Posterior cingulate gyrus (tissue), 11 donors: ENCODE measurements at places on chromosomes 6 and 20.

GRCh38 chr6:14883921-14884320 lies 361.9 kb upstream of the JARID2 start:
- DNase-seq = no peak

DNA sequence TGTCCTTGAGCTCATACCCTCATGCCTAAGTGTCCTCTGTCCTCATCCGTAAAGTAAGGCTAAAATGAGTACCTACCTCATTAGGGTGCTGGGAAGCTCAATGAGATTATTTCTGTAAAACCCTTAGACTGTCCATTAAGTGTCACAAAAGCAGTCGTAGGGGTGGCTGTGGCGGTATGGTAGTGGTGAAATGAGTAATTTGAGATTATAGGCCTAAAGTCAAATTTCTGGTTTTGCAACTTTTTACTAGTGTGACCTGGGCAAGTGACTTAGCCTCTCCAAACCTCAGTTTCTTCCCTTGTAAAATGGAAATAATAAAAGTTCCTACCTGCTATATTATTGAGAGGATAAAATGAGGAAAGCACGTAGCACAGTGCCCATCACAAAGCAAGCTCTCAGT lies 148.2 kb upstream of the AKAP12 start:
- DNase-seq = no peak

DNA sequence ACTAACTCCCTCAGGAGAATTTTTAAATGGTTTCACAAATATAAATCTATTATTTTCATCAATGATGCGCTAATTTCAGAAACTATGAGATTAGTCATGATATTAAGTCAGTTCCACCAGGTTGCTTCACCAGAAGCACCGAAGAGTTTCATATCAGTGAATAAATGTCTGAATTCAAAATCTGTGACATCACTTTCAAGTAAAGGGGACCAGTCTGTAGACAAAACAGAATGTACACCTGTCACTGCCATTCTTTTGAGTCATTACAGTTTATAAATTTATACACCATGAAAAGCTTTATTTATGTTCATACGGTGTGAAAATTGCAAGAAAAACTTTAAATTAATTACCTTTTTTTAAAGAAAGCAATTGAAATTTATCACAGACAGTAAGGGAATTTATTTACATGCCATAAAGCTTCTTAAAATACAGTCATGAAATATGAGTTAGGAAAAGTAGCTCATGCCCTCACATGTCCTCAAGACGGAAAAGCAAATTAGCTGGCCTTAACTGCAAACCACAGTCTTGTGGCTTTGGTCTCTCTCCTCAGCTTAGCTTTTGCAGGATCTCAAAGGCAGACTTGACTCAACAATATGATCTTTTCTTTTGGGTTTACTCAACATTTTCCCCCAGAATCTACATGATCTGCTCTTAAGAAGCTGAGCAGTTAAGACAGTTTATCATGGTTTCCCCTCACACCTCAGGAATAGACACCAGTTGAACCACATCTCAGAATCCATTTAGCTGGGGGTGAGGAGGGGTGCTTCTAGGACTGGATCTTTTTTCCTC lies 177.7 kb upstream of the MCHR2 start:
- DNase-seq = no peak

GRCh38 chr6:41508479-41508878 lies 37.7 kb upstream of the FOXP4 start:
- no peak for DNase-seq

DNA sequence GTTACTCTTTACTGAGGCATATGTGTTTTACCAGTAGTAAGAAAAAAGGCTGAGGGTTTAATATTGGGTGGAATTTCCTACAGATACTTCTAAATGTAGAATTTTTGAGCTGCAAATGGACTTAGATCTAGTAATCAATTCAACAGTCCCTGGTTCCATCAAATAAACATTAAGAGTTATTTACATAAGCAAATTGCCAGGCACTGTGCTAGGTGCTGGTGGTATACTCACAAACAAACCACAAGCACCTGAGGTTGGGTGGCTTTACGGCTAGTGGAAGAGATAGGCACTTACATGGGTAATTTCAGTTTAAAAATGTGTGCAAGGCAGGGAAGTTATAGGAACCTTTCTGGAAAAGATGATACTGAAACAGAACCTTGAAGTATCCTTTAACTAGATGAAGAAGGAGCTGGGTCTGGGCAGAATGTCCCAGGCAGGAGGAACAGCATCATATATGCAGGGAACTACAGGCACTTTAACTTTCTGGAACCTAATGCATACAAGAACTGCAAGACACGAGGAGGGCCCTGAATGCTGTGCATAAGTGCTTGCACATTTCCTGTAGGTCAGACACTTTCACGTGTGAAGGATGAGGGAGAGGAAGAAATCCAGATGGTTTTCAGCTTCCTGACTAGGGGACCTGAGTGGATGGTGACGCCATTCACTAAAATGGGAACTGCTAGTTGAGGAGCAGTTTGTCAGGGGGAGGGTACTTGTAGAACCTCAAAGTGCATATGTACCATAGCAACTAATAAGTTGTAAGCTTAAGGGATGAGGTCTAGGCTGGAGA lies 4.5 kb downstream of the CCN6 start:
- no peak for DNase-seq

- no peak for DNase-seq
Observed at GRCh38 chr20:22576273-22576672, 8.1 kb downstream of the FOXA2 start.

- no peak for DNase-seq
Observed at GRCh38 chr6:144415014-144415413, 129.9 kb downstream of the UTRN start.

- no peak for DNase-seq
Observed at GRCh38 chr6:99092461-99092860, 144.7 kb upstream of the FBXL4 start.

DNA sequence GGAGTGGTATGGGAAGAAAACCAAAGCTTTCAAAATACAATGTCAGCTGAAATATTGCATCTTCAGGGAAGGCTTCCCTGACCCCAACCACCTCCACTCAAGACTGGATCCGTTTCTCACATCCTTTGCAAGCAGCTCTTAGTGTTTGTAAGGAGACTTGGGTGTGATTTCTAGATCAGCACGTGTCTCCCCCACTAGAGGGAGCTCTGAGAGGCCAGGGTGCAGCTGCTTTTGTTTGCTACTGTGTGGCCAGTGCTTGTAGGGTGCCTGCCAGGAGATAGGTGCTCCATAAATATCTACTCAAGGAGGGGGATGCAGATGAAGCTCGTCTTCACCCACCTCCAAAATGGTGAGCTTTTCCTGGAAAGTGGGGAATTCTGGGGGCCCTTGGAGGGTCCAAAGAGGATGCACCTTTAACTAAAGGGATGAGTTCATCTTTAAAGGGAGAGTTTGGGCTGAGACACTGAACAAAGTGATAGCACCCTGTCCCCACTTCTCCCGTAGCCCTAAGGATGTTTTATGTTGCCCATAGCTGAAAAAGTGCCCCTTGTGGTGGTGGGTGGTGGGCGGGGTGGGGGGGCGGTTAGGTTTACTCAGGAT lies 52.6 kb upstream of the MAFB start:
- DNase-seq = no peak

DNA sequence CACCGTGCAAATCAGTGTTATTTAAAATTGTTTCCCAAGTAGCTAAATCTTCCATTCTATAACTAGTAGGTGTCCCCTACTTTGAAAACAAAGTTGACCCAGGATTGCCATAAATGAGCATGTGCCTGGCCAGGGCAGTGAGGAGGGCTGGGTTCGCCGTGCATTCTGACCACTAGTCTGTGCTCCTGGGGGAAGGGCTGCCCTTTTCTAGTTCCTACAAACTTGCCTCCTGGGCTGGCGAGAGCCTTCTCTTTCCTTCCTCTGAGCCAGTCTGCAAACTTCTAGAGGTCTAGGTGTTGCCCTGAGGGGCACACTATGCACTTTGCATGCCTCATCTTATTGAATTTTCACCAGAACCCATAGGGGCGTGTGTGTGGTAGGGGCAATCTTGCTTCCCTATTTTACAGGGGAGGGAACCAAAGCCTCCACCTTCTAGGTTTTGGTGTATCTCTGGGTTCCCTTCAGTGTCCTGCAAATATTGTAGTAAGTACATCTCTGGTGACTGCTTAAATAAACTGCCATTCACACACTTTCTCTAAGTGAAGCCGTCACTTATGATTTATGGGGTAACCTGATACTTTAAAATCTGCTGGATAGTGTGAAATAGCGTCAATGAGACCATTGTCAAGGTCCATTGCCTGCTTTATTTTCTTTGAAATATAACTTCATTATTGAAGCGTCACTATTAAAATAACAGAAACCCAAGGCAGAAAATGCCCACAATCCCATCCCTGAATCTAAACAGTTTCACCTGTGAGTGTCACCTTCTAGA lies 42.2 kb downstream of the CDH26 start:
- DNase-seq = no peak

DNA sequence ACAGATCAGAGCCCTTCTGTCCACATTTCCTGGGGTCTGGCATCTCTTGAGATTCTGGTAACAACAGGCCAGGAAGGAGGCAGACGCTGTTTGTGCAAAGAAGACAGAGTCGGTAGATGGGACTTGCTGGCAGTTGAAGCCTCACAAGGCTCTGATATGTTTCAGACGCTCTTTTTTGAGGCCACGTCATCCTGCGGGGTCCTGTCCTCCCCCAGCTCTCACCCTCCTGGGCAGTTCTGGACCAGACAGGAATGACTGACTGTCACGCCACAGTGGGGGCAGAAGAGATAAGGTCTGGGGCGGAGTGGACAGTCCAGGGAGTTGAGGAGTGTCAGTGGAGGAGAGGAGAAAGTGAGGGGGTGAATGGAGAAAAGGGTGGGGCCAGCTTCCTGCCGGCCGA lies 87.1 kb upstream of the SULF2 start:
- DNase-seq = no peak

DNA sequence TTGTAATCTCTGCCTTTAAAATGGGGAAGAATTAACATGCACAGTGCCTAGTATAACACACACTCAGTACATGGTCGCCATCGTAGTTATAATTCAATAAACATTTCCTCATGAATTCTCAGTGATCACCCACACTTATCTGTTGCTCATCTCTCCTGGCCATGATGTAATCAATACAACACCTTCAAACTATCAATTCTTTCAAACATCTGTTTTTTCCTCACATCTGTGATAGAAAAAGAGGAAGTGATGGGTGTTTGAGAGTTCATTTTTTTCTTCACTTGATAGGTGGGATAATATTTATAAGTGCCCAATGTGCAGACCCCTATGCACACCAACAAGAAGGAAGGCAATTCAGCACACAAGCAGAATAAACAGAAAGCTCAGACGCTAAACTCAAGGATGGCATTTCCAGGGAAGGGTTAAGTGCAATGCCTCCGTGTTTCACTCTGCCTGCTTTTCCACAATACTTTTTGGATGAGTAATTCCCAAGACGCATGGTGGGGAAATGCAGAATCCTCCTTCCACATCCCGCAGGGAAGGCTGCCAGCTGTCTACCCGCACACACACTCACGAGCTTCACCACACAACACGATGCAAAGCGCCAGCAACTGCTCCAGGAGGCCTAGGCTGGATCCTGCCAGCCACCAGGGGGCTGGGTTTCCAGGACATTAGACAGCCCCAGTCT lies 100.3 kb downstream of the GMPR start:
- DNase-seq = peak; percentile 70

DNA sequence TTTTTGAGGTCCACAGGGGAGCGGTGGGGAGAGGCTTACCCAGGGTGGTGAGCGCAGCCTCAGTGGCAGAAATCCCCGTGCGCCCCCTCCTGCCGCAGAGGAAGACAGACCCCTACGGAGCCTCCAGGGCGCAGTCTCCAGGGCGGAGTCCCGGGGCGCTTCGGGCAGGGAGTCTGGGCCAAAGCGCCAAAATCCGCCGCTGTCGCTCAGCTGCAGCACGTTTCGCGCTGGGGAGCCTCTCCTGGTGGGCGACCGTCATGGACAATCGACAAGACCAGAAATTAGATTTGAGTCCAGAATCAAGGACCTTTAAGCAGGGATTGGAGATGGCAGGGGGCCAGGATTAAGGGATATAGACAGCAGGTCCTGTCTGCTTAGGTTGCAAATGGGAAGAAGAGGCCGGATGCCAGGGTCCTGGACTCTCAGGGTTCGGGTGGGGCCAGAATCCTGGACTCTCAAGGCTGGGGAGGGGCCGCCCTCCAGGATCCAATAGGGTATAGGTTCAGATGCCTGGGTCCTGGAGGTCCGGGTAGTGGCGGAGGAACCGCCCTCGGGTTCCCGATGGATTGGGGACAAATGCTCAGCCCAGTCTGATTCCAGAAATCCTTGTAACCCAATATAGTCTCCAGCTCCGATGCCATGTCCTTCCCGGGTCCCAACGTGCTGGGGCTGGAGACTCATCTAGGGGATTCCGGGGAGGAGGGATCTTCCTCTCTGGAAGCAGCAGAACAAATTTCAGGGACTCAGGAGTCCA lies 7.9 kb upstream of the HLA-E start:
- no peak for DNase-seq

GRCh38 chr20:57259938-57260921 lies 6.2 kb downstream of the BMP7 start:
- no peak for DNase-seq

DNA sequence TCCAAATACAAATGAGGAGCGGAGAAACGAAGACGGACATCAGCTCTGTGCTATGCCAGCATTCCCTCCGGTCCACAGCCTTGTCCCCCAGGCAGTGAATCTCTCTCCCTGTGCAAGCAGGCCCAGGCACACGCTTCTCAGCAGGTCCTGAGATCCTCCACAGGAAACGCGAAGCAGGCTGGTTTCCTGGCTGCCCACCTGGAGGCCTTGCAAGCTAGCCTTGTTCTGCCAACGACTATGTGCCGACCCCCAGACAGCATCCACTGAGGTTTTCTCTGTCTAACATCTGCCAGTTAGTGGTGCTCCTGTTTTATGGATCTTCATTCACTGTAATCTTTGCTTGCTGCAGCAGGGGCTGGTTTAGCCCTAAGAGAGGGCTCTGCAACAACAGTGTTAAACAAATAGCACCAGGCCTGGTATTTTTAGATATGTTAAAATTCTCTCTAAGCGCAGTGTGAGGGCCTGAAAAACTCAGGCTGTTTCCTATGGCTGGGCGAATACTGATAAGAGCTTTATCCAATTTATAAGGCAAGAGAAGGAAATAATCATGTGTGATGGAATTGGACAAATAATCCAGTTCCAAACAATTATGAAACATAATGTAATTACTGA lies 386.0 kb upstream of the ARID1B start:
- DNase-seq = peak; percentile 27

DNA sequence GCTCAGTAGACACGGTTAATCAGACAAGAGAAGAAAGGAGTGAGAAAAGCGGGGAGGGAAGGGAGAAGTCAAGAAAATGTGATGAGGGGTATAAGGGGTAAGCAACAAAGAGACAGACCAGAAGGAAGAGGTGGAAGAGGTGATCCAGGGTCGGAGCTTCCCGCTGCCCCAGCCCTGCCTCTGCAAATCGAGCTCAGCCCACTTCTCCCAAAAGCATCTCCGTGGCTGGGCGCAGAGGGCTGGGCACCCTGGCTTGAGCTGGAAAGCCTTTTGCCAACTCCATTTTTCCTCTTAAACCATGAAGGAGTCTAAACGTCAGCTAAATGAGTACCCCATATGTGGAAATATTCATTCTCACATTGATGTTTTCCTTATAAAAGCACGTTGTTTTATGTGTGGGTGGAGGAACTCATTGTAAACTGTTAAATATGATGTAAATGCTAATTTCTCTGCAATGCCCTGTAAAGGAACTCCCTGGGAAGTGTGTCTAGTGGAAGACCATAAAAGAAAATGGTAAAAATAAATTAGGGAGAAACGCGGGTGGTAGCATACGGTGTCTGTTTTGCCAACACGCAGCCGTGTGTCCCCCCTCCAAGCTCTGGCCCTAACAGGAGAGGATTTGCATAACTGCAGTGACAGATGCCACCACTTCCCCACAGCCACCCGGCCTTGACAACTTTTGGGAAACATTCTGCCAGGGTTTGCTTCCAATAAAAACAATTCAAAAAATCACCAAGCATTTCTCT lies 55.2 kb upstream of the MAFB start:
- no peak for DNase-seq
